ENCODE measurements at places on chromosomes 2 and 18.

DNA sequence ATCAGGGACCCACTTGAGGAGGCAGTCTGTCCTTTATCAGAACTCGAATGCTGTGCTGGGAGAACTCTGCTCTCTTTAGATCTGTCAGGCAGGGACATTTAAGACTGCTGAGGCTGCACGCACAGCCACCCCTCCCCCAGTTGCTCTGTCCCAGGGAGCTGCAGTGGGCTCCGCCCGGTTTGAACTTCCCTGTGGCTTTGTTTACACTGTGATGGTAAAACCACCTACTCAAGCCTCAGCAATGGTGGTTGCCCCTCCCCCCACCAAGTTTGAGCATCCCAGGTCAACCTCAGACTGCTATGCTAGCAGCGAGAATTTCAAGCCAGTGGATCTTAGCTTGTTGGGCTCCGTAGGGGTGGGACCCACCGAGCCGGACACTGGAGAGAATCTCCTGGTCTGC is 11.8 kb upstream of the LHCGR start:
- no peak for DNase-seq

DNA sequence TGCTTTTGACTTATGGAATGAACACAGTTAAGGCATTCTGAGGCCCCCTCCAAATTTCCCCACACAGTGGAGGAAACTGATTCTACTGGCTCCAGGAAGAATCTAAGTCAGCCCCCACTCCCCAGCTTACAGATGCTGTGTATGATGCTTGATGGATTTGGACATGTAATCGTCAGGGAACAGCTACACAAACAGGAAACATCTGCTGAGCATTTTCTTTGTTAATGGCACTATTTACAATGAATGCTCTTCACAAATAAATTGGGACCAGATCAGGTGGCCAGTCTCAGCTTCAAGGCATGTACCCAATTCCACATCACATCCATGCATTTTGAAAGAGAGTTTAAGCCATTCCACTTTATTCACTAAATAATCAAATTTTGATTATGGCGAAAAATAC is 562.3 kb downstream of the SOX11 start:
- DNase-seq = no peak

DNA sequence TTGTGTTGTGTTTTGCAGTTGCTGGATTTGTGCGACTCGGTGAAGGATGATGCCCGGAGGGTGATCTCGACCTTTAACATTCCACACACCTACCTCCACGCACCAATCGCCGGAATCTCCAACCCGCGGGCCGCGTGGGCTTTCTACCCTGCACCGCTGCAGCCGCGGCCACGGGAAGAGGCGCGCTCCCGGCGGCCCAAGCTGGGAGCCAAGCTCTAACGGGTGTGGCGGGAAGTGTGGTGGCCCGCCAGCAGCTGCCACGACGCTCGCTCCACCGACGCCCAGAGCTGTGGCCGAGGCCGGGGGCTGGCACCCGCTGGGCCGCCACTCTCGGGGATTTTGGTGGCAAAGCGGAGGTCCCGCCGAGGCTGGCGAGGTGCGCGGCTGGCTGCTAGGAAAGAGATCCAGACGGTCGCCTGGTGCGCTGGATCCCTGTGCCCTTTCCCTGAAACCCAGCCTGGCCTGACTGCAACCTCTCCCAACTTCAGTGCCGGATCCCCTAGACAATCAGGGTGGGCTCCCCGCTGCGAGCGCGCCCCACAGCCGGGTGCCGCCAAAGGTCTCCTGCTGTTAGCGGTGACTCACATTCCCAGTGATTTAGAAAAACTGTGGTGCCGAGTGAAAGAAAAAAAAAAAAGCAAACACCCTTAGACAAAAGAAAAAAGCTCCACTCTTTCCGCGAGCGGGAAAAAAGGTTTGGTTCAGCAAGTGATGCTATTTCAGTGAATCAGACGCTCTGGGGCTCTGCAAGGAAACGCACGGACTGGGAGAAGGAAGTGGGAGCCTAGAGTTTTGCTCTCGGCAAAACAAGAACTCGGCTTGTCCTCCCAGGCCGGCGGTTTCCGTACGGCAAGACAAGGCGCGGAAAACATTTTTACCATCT is 2.9 kb upstream of the BCL2L11 start:
- peak; percentile 73 for DNase-seq

DNA sequence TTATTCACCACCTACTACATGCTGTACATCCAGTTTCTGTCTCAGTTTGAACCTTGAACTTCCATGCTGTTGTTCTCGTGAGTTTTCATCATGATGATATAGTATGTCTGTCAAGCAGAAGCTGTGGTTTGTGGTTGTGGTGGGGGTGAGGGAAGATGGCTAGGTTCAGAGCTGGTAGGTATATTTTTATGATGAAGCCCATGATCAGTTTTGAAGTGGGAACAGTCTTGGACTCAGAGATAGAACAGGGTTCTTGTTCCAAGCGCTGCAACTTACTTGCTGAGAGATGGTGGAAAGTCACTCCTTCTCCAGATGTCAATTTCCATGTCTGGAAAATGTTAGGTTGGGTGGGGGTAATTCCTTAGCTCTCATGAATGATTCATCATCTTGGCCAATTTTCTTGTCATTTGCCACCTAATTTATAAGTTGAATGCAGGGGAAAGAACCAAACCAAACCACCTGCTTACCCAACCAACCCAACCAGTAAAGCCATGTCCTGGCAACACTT is 21.6 kb downstream of the PMAIP1 start:
- DNase-seq = no peak

DNA sequence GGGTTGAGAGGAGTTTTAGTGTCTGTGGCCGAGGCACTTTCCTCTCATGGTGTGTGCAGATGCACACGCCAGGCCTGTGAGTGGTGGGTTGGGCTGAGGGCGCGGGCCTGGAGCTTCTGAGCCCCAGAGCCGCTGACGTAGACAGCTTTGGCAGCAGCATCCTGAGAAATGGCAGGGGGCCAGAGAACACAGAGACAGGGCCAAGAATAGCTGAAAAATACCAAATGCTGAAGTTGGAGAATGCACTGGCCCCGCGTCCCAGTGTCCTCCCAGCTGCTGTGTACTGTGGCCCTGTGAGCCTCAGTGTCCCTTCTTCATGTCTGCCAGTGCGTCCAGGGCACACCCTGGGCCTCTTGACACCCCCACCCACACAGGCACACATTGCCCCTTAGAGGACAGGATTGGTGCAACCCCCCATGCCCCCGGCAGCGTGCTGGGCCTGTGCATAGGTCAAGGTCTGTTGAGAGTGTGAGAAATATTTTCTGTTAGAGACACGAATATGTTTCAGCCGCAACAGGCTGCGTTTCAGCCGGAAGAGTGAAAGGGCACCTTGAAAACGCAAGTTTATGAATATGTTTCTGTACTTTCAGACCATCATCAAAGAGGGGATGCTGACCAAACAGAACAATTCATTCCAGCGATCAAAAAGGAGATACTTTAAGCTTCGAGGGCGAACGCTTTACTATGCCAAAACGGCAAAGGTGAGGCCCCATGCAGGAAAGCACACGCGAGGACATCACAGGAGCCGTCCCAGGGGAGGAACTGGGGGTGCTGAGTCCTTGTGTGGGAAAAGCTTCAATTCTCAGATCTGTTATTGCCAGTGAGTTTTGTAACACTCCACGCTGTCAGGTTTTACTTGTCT is 33.6 kb downstream of the DGKD start:
- DNase-seq = peak; percentile 88

DNA sequence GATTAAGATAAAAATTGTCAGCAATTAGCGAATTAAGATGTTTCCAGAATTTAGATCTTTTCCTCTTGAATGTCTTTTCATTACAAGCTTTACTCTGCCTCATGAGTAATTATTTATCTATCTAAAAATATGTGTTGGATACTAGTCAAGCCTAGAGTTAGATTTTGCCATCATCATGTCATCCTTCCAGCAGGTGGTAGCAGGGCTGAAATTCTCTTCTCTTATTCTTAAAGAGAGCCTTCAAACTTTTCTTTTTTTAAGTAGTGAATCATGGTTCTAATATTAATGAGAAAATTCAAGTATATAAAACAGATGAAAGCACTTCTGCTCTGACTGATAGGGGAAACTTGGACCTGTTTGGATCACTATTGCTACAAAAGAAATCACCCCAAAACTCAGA is 240.7 kb upstream of the EPAS1 start:
- DNase-seq = no peak

- peak; percentile 75 for DNase-seq
These were observed 10.0 kb upstream of the GBX2 start for GRCh38 chr2:236177967-236178889.

DNA sequence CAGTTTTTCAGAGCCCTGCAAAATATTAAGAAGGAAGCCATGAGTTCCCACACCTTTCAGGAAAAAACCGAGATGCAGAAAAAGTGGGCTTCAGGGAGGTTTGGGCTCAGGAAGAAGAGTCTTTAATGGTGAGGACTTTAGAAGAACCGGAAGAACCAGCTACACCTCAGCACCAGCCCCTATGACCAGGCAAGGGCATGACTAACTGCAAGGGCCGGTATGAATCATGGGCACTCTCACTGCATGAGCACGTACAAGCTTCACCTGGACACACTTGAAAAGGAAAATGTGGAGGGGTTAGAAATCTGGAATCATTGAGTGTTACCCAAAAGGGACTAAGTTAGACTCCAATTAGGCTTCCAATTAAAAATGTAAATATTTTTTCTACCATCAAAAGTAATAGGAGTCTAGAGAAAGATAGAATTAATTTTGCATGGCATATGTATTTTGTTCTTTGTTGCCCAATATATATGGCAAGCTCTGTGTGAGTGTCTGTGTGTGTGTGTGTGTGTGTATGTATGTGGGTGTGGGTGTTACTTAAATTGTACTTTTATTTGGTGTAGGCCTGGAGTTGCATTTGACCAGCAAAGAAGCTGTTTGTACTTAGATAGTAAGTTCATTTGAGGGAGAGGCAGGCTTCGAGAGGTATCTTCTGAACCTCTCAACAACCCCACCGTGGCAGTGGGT is 66.5 kb upstream of the THUMPD2 start:
- no peak for DNase-seq

DNA sequence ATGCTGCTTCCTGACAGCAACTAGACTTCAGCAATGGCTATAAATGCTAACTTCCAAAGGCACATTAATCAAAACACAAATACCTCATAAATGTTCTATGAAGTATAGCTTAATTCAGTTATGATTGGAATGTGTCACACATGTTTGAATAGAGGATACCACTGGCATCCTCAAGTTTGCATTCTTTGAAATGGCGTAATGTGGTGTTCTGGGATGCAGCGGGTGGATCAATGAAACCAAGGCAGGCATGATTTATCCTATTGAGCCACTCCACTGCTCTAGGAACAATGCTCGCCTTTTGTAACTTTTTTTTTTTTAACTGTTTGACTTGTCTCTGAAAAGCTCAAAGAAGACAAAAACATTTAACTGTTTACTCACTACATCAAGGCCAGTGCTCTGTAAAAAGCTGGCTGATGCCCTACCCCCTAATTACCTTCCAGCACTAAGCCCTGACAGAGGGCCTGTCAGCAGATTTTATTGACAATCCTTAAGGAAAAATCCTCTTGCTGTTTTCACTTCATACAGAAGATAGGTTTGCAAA is 278.8 kb upstream of the SESTD1 start:
- DNase-seq = no peak

DNA sequence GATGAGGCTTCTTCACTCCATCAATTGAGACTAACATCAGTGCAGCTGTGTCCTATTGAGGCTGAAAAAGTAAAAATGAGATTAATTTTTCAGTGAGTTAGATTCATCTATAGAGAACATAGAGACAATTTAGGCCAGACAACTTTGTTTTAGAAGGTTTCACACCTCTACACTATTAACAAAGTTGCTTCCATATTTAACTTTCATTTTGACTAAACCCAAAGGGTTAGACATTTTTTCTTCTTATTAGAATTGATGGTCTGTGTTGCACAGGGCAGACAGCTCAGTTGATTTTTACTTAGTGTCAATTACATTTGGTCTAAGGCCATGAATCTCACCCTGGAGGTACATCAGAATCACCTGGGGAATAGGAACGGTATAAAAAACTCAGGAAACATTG is 130.2 kb upstream of the NXPH2 start:
- DNase-seq = no peak

DNA sequence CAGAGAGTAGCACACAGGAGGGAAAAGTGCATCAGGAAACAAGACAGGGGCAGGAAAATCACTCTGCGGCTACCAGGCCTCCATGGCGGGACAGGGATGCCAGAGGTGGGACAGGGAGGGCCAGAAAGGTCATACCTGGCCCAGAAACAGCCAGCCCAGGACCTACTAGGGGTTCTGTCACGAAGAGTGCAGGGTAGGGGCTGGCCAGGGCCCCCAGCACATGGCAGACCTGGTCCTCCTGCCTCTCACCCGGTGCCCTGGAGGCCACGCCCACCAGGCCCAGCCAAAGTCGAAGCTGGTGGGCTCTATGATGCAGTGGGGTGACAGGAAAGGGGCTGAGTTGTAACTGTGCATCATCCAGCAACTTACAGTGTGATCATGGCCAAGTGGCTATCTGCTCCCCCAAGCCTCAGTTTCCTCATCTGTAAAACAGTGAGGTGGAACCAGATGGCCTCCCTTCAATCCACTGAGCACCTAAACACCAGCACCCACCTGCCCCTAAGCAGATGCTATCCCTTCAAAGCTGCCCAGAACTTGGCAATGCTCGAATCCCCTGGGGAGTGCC is 10.6 kb downstream of the CYP26B1 start:
- DNase-seq = no peak

DNA sequence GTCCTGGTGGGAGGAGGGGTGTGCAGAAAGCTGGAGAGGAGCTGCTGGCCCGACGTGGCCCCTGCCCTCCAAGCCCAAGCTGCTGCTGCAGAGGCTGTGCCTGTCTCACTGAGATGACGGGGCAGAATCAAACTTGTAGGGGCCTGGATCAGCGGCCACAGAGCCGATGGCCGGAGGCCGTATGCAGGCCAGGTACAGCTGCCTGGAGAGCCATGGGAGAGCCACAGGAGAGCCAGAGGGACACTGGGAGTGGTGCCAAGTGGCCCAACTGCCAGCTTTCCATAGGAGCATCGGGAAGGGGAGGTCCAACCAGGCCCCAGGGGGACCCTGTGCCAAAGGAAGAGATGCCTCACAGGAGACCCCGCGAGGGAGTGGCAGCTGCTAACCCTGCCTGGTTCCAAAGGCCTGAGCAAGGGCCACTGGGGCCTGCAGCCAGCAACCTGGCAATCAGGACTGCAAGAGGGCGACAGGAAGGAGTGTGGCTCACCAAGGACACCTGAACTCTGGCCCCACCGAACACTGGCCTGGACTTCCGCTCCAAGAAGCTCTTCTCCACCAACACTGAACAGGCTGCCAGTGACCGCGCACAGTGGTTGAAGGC is 70.7 kb downstream of the HDAC4 start:
- peak; percentile 60 for DNase-seq

DNA sequence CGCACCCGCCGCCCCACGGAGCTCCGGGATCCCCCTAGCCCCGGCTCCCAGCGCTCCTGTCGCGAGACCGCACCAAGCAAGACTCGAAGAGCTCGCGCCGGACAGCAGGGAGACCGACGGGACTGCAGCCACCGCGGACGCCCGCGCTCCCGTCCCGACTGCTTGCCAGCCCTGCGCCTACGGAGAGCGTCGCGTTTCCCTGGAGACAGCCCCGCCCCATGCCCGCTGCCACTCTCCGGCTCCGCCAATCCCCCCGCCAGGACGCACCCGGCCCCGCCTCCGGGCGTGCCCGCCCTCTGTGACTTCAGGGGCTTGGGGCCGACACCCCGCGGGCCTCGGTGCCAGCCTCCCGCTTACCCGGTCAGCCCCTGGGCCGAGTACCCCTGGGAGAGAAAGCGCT is at the start of gene ANKMY1:
Gene ANKMY1, minus strand, starts transcription at position 181 of the 400 bp plus-strand sequence. CDS start 653 bp downstream, outside the sequence.
- peak; percentile 86 for DNase-seq
